Cardiac muscle cell (in vitro differentiated cells and primary cell): ENCODE measurements at places on chromosomes 4 and X.

GRCh38 chrX:131741103-131741581 lies 197.3 kb downstream of the OR13H1 start:
- no peak for DNase-seq

DNA sequence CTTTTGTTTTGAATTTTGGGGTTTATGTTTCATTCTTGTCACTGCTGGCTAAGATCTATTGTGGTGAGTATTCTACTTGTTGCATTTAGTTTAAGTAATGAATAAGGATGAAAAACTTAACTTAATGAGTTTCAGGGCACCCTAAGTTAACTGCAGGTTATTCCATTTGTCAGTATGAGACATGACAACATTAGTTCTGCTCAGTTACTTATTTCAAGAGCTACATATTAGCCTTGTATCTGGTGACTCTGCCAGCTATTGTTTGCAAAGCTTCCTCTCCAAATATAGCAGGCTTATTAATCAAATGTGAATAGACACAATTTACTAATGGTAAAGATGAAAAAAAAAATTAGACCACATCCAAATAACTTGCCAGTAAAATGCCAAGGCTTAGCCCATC lies 567.1 kb downstream of the IL15 start:
- no peak for DNase-seq

- peak; percentile 72 for DNase-seq
Observed at GRCh38 chr4:81913427-81913879, 441.7 kb upstream of the RASGEF1B start.

DNA sequence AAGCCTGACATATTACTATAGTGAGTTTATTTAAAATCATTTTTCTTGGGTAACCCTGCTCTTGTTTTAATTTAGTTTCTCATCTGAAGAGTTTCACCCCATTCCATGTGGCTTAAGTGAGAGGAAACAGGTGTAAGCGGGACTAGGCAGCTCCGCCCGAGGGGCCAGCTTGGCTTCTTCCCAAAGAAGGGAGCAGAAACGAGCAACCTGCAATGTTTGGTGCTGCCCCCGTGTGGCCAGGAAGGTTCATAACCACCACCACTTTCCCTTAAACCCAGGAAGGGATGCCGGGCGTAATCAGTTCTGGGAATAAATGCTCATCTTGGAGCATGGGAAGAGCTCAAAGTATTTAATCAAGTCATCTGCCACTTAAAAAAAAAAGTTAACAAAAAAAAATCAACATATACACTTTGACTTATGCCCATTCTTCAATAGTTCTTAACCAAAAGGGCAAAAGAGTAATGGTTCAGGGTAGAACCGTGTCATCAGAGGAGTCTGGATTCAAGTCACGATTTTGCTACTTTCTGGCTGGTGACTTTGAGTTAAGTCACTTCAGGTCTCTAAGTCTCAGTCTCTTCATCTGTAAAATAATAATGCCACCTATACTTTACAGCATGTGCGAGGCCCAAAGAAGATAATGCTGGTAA lies 147.9 kb downstream of the NSUN7 start:
- peak; percentile 73 for DNase-seq

DNA sequence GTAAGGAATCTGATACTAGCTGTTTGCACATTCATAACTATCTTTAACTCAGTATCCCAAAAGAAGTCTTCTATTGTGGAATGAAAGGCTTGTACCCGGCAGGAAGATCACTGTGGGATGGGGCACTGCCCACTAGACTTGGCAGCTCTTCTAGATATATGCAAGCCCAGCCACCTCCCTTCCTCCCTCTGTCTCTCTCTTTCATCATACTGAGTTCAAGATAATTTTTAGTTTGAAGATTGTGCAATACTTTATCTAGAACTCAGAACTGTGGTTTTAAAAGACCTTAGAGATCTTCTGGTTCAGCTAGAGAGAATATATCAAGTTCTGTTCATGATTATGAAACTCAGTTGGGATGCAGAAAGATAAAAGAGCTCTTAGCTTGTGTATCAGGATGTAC lies 22.5 kb upstream of the GPR34 start:
- peak; percentile 60 for DNase-seq

GRCh38 chrX:42930951-42931350 lies 153.0 kb upstream of the PPP1R2C start:
- DNase-seq, result no peak

- peak; percentile 67 for DNase-seq
Observed at GRCh38 chrX:45524296-45524695, 323.6 kb upstream of the DIPK2B start.

DNA sequence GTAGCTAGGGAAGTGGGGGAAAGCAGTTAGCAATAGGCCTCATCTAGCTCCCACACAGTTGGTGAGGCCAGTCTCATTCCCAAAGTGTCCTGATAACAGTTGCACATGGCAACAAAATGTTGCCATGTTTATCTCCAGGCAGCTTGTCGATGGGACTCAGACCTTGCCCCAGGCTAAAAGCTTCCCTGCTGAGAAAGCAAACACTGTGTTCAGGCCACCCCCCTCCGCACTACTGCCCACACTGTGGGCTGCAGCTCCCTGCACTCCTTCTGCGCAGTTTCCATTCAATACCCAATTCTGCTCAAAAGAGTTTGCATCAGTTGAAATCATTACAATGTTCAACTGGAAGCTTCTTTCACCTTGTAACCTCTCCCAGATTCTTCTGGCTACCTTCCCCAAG lies 287.8 kb upstream of the GK2 start:
- DNase-seq, result no peak

DNA sequence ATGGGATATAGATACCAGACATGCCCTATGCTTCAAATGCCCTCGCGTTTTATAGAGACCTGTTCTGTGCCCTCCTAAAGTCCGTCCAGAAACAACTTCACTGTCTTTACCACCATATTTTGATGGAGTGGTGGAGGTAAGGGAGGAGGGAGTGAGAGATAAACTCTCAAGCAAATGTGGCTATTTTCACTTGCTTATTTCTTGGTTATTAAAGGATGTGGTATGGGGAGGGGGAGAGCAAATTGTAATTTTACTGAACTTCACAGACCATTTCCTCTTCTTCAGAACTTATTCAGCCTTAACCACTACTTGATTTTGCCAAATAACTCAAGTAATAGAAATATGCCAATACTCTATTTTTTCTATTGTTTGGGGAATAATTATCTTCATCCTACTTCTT lies 31.5 kb downstream of the GPR174 start:
- no peak for DNase-seq

- no peak for DNase-seq
Observed at GRCh38 chrX:69120476-69120875, 44.8 kb downstream of the PJA1 start.

DNA sequence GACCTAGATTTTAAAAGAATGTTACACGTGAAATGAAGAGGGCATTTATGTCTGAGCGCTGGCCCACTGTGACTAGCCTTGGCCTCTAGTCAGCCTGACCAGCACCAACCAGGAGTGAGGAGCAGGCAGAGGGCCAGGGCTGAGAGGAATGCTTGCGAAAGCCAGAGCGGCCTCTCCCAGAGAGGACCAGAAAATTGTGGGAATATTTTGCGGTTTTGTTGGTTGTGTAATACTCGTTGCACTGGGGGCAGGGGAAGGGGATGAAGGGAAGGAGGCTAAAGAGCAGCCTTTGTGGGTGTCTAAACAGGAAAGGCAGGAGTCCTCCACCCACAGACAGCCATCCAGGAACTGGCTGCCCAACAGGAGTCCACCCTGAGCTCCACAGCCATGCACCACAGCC lies 3.8 kb downstream of the GABRE start:
- DNase-seq, result peak; percentile 95

- DNase-seq, result no peak
Observed at GRCh38 chr4:8279321-8280157, 10.0 kb downstream of the HTRA3 start.

DNA sequence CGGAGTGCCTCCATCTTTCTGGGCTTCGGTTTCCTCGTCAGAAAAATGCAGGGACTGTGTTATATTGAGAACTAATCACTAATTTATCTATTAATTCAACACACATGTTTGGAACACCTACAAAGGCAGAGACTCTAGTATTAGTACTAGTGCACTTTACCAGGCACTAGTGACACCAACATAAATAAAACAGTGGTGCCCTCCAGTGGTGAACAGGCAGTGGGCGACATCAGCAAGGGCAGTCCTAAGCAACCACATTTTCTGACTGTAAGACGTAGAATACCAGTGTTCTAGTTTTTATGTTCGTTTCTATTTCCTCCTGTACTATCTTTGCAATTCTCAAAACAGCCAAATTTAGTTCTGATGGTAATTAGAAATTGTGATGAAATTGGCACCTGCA lies 69.1 kb upstream of the UCP1 start:
- peak; percentile 40 for DNase-seq
